ENCODE measurements at places on chromosomes 12 and 14. TPM values are rescaled to one million over a fixed set of nuclear protein-coding genes. Genes with fewer than 3 reads are reported as not detected.

- no peak overlapping the region for H3K27ac ChIP-seq
- no peaks in the 10 kb centered on the region for H3K36me3 ChIP-seq
- no peaks in the 10 kb centered on the region for H3K4me1 ChIP-seq
- H3K4me3 ChIP-seq = no peak overlapping the region
- H3K27me3 ChIP-seq = no peaks in the 10 kb centered on the region
Observed at GRCh38 chr14:76846331-76847047, 20.3 kb downstream of the LRRC74A start.

- peaks cover 16% of the 10 kb centered on the region for H3K4me1 ChIP-seq
- H3K27me3 ChIP-seq = no peaks in the 10 kb centered on the region
- H3K36me3 ChIP-seq = no peaks in the 10 kb centered on the region
- H3K27ac ChIP-seq = no peak overlapping the region
- H3K4me3 ChIP-seq = no peak overlapping the region
Observed at GRCh38 chr12:24778486-24779304, 170.2 kb downstream of the BCAT1 start.

- no peak overlapping the region for H3K4me3 ChIP-seq
- H3K36me3 ChIP-seq = no peaks in the 10 kb centered on the region
- no peaks in the 10 kb centered on the region for H3K27me3 ChIP-seq
- DNase-seq = no peak
Observed at GRCh38 chr12:3263282-3263681, 186.1 kb downstream of the TSPAN9 start.

DNA sequence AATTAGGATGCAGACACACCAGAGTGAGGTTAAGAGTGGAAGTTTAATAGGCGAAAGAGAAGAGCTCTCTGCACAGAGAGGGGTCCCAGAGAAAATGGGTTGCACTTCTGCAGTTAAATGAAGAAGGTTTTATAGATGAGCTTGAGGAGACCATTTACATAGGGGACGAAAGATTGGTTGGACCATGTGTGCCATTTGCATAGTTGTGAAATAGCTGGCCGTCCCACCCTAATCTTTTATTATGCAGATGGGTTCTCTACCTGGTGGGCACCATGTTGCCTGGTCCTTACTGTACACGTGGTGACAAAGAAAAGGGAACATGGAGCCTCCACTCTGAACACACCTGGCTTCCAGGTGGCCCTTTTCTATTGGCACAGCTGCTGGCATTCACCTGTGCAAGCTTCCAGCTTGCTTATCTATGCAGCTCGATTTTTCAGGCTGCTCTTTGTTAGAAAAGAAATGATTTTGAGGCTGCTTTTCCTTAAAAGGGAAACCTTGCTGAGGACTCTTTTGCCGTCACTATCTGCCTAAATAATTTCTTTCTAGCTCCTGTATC lies 67.1 kb upstream of the SRSF5 start:
- peaks cover 52% of the 10 kb centered on the region for H3K4me1 ChIP-seq
- H3K36me3 ChIP-seq = no peaks in the 10 kb centered on the region
- H3K4me3 ChIP-seq = no peak overlapping the region
- no peak for DNase-seq
- no peak overlapping the region for H3K27ac ChIP-seq

- DNase-seq = peak; percentile 18
- H3K4me1 ChIP-seq = peaks cover 9% of the 10 kb centered on the region
- no peaks in the 10 kb centered on the region for H3K27me3 ChIP-seq
- H3K36me3 ChIP-seq = no peaks in the 10 kb centered on the region
- H3K4me3 ChIP-seq = no peak overlapping the region
Observed at GRCh38 chr14:92505826-92506225, 7.8 kb upstream of the RIN3 start.

- no peaks in the 10 kb centered on the region for H3K27me3 ChIP-seq
- DNase-seq = no peak
- no peak overlapping the region for H3K4me3 ChIP-seq
- H3K36me3 ChIP-seq = no peaks in the 10 kb centered on the region
- no peaks in the 10 kb centered on the region for H3K4me1 ChIP-seq
- peak overlapping the region; percentile 14 for H3K27ac ChIP-seq
Observed at GRCh38 chr12:25377469-25378177, 126.9 kb upstream of the KRAS start.

DNA sequence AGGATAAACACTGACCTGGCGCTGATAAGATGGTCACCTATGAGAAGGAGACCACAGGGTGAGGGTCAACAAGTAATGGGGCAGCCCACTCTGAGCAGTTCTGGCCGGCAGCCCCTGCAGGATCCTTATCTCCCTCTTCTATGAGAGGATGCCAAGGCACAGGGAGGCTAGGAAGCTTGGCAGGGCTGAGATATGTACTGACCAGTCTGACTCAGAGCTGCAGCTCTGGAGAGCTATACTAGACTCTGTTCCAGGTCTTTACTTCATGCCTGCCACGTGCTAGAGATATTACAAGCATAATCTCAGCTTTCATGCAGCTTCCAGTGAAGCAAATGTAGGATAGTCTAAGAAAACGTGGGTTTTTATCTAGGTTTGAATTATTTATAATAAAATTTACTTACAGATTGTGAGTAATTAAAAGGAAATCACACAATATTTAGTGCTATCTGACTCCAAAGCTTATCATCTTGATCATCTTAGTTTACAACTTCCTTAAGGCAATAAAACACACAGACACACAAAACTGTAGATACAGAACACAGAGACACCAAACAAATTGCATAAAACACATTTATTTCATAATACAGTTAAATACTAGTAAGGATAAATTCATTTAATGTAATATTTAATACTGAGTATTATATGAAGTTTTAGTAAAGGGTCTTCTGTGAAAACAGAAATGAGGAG lies 32.3 kb downstream of the GIT2 start:
- peaks cover 34% of the 10 kb centered on the region for H3K36me3 ChIP-seq
- no peak for DNase-seq
- H3K4me1 ChIP-seq = no peaks in the 10 kb centered on the region
- no peak overlapping the region for H3K4me3 ChIP-seq
- H3K27ac ChIP-seq = peak overlapping the region; percentile 7

DNA sequence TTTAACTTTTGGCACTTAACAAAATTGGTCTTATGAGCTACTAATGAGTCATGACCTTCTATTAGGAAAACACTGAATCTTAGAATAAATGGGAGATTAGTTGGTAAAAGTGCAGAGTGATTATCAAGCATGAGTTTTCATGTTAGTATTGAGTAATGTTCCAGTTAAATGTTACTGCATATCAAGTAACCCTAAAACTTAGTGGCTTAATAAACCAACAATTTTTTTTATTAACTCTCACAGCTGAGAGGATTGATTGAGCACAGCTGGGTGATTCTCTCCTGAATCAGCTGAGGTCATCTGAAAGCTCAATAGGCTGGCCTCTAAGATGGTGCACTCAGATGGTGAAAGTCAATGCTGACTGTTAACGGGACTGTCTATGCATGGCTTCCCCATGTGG lies 248.6 kb downstream of the BCL11B start:
- no peak for DNase-seq
- H3K36me3 ChIP-seq = no peaks in the 10 kb centered on the region

- no peaks in the 10 kb centered on the region for H3K4me1 ChIP-seq
- no peak overlapping the region for H3K27ac ChIP-seq
- peaks cover 42% of the 10 kb centered on the region for H3K36me3 ChIP-seq
- no peak overlapping the region for H3K4me3 ChIP-seq
- DNase-seq = no peak
- no peaks in the 10 kb centered on the region for H3K27me3 ChIP-seq
Observed at GRCh38 chr12:110339184-110339952, 58.3 kb downstream of the ATP2A2 start.

GRCh38 chr12:14167005-14167628 lies 185.7 kb upstream of the GRIN2B start:
- no peak overlapping the region for H3K27ac ChIP-seq
- no peaks in the 10 kb centered on the region for H3K27me3 ChIP-seq
- H3K4me3 ChIP-seq = no peak overlapping the region
- DNase-seq = no peak
- no peaks in the 10 kb centered on the region for H3K4me1 ChIP-seq

- no peak overlapping the region for H3K4me3 ChIP-seq
- H3K27ac ChIP-seq = no peak overlapping the region
- no peaks in the 10 kb centered on the region for H3K27me3 ChIP-seq
- DNase-seq = no peak
Observed at GRCh38 chr12:125944446-125944845, 879.2 kb downstream of the AACS start.

- no peak for DNase-seq
- H3K27me3 ChIP-seq = no peaks in the 10 kb centered on the region
- no peaks in the 10 kb centered on the region for H3K4me1 ChIP-seq
- no peak overlapping the region for H3K4me3 ChIP-seq
- H3K27ac ChIP-seq = no peak overlapping the region
- no peaks in the 10 kb centered on the region for H3K36me3 ChIP-seq
Observed at GRCh38 chr14:34843011-34843554, 32.1 kb downstream of the BAZ1A start.

DNA sequence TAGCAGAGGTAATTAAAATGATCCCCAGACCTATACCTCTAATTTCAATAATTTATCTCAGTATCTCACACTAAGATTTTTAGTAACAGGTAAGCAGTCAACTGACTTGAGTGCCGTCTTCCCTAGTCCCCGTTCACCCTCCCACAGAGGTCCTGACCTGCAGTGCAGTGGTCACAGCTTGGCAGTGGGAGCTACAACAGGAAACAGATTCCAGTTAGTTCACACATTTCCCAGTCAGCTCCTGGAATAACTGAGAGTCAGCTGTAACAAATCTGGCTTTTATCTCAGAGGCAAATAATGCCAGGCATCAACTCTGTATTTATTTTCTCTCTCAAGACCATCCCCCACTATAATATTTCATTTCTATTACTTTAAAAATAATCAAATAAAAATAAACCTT lies 308.2 kb downstream of the ATP23 start:
- DNase-seq = no peak
- no peaks in the 10 kb centered on the region for H3K4me1 ChIP-seq
- H3K36me3 ChIP-seq = no peaks in the 10 kb centered on the region

- H3K4me1 ChIP-seq = no peaks in the 10 kb centered on the region
- H3K27ac ChIP-seq = no peak overlapping the region
- DNase-seq = no peak
- no peaks in the 10 kb centered on the region for H3K36me3 ChIP-seq
Observed at GRCh38 chr12:127065595-127065994, 1201.4 kb upstream of the TMEM132C start.

- H3K27me3 ChIP-seq = no peaks in the 10 kb centered on the region
- no peak overlapping the region for H3K4me3 ChIP-seq
- H3K4me1 ChIP-seq = peaks cover 10% of the 10 kb centered on the region
- no peaks in the 10 kb centered on the region for H3K36me3 ChIP-seq
Observed at GRCh38 chr12:27566159-27566558, 42.2 kb downstream of the PPFIBP1 start.

DNA sequence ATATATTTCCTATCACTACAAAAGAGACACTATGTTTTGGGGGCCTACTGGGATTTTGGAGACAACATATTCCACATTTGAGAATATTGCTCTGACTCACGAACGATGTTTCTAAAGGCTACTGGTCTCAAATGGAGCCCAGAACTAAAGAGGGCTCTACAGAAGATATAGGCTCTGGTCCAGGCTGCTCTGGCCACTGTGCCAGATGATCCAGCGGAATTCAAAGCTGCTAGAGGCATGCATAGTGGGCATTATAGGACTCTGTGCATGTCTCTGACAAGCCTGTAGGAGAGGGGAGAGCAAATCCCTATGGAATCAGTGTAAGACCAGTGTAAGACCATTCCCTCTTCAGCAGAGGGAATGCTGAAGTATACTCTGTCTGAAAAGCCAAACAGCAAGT lies 4.1 kb downstream of the TAS2R30 start:
- no peaks in the 10 kb centered on the region for H3K4me1 ChIP-seq
- no peaks in the 10 kb centered on the region for H3K27me3 ChIP-seq
- H3K36me3 ChIP-seq = no peaks in the 10 kb centered on the region
- no peak for DNase-seq

DNA sequence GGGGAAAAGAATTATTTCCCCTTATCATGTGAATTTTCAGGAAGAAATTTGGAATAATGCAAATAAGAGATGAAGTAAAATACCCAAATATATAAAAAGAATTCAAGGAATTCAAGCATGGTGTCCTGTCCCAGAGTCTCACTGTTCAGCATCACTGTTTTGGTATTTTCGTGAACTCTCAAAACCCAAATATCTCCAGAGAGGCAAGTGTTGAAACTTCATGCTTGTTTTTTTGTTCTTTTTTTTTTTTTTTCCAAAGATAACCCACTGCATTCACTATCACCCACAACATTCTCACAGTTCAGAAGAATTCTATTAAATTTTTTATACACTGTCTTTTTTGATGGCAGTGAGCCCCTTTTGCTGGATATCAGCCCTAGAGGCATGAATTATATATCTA lies 354.9 kb downstream of the DIO2 start:
- H3K4me1 ChIP-seq = no peaks in the 10 kb centered on the region
- no peak overlapping the region for H3K4me3 ChIP-seq
- no peaks in the 10 kb centered on the region for H3K36me3 ChIP-seq
- H3K27ac ChIP-seq = no peak overlapping the region

DNA sequence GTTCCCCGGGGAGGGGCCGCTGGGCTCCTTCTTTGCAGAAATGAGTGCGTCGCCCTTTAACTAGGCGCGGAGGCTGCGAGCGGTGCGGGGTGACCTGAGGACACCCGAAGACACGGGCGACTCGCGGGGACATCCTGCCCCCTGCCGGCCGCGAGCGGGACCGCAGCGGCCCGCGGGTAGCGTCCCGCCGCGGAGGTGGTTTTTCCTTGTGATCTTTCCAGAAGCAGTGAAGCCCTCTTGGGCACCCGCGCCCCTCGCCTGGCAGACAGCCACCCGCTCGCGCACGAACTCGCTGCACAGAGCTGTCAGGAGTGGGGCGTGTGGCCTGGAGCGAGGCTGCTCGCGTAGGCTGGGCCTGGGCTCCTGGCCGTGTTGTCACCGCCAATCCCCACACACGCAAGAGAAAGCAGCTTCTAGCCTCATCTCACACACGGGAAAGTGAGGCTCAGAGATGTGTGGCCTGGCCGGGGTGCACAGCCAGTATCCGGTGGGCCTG lies 67.2 kb downstream of the DIO3 start:
- H3K4me3 ChIP-seq = peak overlapping the region; percentile 33
- no peak overlapping the region for H3K27ac ChIP-seq
- no peaks in the 10 kb centered on the region for H3K4me1 ChIP-seq
- peak; percentile 85 for DNase-seq
- no peaks in the 10 kb centered on the region for H3K36me3 ChIP-seq

DNA sequence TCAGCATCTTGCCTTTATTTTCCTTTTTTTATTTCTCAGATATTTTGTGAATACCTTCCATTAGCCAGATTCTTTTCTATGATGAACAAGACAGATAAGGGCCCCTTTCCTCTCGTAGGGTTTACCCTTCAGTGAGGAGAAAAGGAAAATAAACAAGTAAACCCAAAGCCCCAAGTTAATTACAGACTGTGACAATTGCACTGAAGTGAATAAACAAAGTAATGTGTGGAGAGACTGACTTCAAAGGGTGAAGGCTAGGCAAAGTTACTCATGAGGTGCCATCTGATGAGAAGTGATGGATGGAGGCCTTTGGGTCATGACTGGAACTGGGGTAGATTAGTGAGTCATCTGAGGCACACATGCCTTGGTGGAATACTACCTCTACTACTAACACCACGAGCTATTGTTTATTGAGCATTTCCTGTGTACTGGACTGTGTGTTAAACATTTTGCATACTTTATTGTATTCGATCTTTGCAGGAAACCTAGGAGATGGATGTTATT lies 143.4 kb upstream of the PRICKLE1 start:
- peaks cover 37% of the 10 kb centered on the region for H3K4me1 ChIP-seq
- H3K4me3 ChIP-seq = no peak overlapping the region
- no peak for DNase-seq
- H3K36me3 ChIP-seq = no peaks in the 10 kb centered on the region

The ZNF385A gene
- 18.6 TPM for total RNA-seq

The CLEC4D gene
- not detected for total RNA-seq

The PPP1CC gene
- 142 TPM for total RNA-seq

The REP15 gene
- 0.82 TPM for total RNA-seq

The POTEM gene
- total RNA-seq = not detected

The BCL11B gene
- 0.16 TPM for total RNA-seq

The ENDOU gene
- not detected for total RNA-seq

The CD163 gene
- 254 TPM for total RNA-seq

The SYNJ2BP gene
- total RNA-seq = 32.4 TPM

The GLIPR1L2 gene
- not detected for total RNA-seq

Measured in sigmoid colon (tissue), 7 donors.